ENCODE measurements at places on chromosomes 3 and 15.

DNA sequence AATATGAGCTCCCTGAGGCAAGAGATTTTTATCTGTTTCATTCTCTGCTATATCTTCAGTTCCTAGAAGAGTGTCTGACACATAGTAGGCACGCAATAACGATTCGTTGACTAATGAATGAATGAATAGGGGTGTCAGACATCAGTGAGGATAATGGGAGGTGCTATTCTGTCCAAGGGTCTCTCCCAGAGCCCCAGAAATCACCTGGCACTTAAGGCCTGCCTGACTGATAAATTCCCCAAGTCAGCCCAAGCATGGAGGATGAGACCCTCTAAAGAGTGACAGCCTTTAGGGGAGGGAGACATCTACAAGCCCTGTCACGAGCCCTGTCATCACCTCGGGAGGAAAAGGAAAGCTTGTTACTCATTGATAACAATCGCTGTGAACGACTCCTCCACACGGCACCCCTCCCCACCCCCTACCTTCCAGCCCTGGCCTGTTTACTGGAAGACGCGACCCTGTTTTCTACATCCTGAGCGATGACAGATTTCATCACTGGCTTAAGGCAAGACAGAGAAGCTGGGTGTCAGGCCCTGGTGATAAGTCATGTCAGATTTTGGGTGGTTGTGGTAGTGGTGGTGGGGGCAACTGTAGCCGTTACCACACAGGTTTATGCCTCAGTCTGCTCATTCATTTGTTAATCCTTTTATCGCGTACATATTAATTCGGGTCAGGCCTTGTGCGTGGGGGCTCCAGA is 23.1 kb downstream of the BHLHE40 start:
- DNase-seq = no peak

- no peak for DNase-seq
These were observed 5.9 kb upstream of the CD47 start for GRCh38 chr3:108096532-108097321.

- no peak for DNase-seq
These were observed 254.7 kb upstream of the PROK2 start for GRCh38 chr3:72039677-72040076.

DNA sequence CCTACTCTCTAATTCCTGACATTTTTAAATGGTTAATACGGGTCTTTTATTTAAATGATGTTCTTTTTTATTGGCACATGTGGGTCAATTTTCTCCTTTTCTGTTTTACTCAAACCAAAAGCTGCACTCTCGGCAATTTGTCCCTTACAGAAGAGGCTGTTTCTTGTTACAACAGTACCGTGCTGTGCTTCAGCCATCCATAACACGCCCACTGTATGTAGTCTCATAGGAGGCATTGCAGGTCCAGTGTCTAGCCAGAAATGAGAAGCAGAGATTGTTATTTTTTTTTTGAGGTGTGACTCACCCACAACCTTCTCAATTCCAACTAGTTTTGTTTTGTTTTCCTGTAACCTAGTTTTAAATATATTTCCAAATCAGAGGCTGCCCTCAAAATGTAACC is 164.6 kb downstream of the GMNC start:
- peak; percentile 48 for DNase-seq

- DNase-seq = no peak
These were observed 12.2 kb downstream of the RRP9 start for GRCh38 chr3:51929420-51930003.

DNA sequence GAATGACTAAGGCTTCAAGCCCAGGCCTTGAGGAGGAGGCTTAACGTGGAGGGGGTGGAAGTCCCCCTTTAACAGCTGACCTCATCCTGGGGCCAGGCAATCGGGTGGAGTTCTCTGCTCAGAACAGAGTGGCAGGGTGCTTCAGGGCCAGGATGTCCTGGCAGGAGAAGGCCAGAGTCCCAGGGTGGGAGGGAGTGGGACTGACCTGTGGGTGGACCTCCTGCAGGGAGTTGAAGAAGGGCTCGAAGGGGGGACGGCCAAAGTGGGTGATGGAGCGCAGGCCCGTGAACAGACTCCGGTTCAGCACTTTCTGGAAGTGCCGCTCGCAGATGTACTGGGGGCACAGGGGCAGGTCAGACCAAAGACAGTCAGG is 19.6 kb downstream of the DUOX2 start:
- no peak for DNase-seq

- DNase-seq = no peak
These were observed 236.9 kb upstream of the KBTBD8 start for GRCh38 chr3:66761093-66761780.

GRCh38 chr15:56804279-56804678 is 71.0 kb upstream of the ZNF280D start:
- DNase-seq = no peak

GRCh38 chr15:82572986-82573385 is 32.7 kb upstream of the RPS17 start:
- DNase-seq = no peak

DNA sequence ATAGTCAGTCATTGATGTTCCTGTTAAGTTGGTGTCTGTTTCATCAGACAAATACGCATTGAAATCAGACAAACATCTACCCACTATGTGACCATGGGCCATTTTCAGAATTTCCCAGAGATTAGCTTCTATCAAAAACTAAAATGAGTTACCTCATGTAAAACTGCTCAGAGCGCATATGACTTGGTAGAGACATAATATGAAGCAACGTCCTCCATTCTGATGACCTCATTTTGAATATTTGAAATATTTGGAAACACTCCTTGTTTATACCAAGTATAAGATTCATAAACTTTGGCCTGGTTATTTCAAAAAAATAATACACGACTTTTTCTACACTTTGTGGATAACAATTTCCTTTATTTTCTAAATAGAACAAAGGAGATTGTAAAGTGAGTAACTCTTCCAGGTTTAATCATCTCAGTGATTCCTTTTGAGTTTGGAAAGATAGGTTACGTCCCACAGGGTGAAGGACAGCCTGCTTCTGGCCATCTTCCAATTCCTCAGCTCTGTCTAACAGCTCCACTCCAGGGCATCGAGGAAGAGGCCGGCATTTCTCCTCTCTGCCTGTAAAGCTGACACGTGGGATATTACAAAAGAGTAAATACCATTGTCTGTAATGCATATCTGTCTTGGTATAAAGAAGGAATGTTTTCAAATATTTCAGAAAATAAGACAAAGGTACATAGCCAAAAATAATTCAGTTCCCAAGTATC is 122.6 kb downstream of the CADM2 start:
- DNase-seq = no peak

GRCh38 chr3:44396200-44397171 is 57.9 kb downstream of the TCAIM start:
- no peak for DNase-seq

DNA sequence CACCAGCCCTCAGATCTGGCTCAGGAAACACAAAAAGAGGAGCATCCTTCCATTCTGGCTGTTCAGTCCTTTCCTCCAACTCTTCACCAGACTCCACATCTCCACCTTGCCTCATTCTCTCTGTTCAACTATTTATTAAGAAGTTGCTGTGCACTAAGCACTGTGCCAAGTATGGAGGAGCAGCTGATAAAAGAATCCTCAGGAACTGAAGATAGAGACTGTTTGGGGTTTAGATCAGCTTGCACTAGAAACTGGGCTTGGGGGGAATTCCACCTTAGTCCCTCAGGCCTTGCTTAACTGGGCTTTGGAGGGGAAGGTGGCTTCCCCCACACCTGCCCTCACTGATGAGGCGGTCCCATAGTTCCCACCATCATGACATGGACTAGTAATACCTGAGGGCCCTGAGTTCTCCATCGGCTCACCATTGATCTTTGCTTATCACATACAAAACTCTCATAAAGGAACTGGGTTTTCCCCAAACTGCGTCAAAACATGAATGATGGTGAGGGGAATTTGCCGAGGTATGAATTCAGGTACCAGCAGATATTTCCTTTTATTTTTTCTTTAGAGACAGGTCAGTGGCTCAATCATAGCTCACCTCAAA is 1.7 kb upstream of the CCR8 start:
- no peak for DNase-seq

DNA sequence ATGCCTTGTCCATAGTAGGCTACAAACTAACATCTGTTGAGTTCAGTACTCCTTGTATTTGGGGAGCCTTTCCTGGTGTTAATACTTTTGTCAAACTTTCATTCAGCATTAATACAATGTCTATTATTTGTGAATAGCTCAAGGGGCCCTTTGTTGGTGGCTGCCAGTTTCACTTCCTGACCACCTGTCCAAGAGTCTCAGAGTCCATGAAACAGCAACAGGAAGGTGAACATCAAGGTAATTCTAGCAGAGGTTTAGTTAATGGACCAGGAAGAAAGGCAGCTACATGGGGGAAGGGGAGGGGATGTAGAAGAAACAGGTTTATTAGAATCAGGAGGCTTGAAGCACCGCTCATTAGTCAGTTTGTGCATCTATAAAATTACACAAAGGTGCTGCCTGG is 386.9 kb downstream of the PDCD6IP start:
- DNase-seq = no peak
